ENCODE measurements at places on chromosomes 2 and 18. TPM values are rescaled to one million over a fixed set of nuclear protein-coding genes. Genes with fewer than 3 reads are reported as not detected.

DNA sequence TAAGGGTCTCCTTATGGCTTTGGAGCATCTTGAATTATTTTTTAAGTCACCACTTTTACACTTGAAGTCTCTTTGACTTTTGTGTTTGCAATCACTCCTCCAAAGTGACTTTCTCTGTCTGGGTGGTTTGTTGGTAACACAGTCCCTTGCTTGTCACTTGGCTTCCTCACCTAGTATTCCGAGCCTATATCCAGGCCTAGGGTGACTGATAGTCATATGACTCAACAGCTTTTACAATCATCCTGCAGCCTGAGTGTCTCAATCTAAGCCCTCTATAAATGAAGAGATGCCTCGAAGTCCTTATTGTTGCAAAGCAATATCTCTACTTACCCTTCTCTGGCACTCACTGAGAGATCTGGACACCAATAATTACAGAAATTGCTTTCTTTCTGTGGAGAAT is 53.9 kb upstream of the SETBP1 start:
- no peak for DNase-seq

Gene VAMP8
- 1.7 TPM for total RNA-seq

DNA sequence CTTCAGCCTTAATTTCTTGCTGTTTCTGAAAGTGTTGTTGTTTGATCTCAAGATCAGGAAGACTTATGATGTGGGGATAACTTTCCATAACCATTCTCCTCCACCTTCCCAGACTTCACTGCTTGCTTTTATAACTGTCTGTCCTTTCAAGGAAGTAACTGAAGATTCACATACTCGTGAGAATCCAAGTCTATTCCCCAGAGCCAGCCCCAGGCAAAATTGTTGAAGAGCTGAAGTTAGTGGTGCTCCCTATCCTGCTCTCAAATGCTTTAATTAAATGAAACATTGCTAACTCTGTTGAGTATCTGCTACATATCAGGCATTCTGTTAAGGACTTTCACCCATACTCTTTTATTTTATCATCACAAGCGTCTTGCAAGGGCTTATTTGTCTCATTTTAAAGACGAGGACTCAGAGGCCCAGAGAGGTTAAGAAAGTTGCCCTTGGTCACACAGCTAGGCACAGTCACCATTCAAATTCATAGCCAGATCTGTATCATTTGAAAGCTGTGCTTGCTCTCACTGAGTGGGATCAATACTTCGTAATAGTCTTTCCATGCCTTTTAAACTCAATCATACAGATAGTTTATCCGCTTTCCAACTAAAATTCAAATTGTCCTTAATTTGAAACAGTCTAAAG is 189.8 kb upstream of the TCF4 start:
- DNase-seq = no peak

DNA sequence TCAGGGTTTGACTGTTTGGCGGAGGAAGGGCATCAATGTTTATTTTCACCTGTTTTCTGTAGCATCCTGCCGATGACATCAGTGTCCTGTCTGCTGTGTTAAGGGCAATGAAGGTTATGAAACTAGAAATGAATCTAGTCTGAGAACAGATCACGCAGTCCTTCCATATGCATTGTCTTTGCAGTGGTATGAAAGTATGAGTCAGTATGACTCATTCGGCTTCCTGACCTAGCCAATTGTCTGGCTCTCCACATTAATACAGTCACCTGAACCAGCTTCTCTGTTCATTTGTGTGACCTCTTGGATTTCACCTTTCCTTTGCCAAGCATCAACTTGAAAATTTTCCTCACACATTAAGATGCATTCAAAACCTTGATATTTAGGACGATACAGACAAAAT is 353.8 kb downstream of the RND3 start:
- DNase-seq = peak; percentile 90

GRCh38 chr2:29382486-29382885 is 267.3 kb downstream of the CLIP4 start:
- no peak for DNase-seq

DNA sequence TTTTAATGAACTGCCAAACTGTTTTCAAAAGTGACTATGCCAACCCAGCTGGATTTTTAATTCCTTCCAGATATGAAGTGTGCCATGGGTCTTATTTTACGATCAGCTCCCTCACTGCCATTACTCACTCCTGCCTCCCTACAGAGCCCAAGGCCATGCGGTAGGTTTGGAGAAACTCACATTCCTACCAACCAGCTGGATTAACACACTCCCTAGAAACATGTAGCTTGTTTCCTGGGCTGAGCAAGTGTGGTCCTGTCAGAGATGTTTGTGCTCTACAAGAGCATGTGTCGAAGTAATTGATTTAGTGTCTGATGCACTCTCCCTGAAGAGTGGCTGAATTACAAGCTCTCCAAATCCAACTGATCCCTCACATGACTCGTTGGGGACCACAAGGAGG is 82.5 kb downstream of the SPP2 start:
- no peak for DNase-seq

- DNase-seq = no peak
Measured at GRCh38 chr18:46110406-46110805, 6.2 kb downstream of the HAUS1 start.

GRCh38 chr2:9740382-9741073 is 102.7 kb upstream of the TAF1B start:
- DNase-seq = no peak

- no peak for DNase-seq
Measured at GRCh38 chr18:62342884-62343283, 17.8 kb downstream of the TNFRSF11A start.

- peak; percentile 91 for DNase-seq
Measured at GRCh38 chr2:120818441-120818920, 82.8 kb downstream of the GLI2 start.

DNA sequence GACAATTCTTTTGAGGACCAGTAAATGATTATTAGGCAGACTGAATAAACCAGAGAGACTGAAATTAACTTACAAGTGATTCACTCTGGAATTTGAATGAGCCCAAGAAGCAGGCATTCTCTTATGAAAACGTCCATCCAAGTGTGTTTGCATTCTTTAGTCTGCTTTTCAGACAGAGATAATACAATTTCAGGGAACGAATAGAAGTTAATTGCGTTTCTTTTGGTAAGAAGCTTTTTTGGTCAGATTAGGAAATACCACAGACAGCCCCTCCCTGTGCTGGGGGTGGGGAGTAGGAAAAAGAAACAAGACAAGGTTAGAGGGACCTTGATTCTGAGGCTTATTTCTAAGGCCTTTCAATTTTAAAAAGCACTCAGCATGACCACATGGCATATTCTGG is 874.4 kb downstream of the SUCLG1 start:
- DNase-seq = peak; percentile 11

Gene MCFD2
- total RNA-seq = 73.8 TPM

- no peak for DNase-seq
Measured at GRCh38 chr18:10863026-10863425, 286.3 kb downstream of the PIEZO2 start.

DNA sequence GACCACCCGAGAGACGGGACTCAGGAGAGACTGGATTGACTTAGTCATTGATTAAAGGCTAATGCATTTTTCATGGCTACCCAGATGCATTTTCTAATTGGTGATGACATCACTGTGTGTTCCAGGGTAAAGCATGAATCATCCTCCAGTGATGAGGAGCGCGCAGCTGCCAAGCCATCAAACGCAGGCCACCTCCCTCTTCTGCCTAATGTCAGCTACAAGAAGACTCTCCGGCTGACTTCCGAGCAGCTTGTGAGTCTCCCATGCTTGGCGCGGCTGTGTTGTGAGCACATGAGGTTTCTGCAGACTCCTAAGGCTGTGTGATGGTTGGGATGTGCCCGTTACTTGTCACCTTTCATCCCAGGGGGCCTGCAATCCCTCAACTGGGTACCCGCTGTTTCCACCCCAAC is 56.4 kb downstream of the LPIN1 start:
- peak; percentile 36 for DNase-seq

DNA sequence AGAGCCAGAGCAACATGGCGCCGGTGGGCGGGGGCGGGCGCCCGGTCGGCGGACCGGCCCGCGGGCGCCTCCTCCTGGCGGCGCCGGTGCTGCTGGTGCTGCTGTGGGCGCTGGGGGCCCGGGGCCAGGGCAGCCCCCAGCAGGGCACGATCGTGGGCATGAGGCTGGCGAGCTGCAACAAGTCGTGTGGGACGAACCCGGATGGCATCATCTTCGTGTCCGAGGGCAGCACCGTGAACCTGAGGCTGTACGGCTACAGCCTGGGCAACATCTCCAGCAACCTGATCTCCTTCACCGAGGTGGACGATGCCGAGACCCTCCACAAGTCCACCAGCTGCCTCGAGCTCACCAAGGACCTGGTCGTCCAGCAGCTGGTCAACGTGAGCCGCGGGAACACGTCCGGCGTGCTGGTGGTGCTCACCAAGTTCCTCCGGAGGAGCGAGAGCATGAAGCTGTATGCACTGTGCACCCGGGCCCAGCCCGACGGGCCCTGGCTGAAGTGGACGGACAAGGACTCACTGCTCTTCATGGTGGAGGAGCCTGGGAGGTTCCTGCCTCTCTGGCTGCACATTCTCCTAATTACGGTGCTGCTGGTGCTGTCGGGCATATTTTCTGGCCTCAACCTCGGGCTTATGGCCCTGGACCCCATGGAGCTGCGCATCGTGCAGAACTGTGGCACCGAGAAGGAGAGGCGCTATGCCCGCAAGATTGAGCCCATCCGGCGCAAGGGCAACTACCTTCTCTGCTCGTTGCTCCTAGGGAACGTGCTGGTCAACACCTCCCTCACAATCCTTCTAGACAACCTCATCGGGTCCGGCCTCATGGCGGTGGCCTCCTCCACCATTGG is 507 bp downstream of the CNNM4 start:
- peak; percentile 34 for DNase-seq

GRCh38 chr2:68766376-68766845 is 31.8 kb downstream of the ARHGAP25 start:
- no peak for DNase-seq

GRCh38 chr18:10755855-10756254 is 230.0 kb downstream of the NAPG start:
- DNase-seq = no peak

DNA sequence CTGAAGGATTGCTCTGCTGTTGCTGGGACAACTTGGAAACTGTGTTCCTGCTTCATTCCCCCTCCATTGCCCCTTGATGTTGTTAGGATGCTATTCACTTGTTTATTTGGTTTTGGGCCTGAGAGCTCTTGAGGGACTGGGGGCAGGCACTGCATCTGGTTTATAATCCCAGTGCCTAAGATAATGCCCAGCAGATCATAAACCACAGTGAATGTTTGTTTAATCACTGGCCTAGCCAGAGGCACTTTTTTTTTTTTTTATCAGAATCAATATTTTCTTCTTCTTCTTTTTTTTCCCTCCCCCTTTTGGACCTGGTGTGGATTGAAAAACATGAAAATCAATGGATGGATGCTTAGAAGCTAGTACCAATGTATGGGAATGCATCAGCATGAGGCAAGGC is 38.1 kb downstream of the KCNS3 start:
- DNase-seq = no peak

Gene C2orf72
- total RNA-seq = not detected

DNA sequence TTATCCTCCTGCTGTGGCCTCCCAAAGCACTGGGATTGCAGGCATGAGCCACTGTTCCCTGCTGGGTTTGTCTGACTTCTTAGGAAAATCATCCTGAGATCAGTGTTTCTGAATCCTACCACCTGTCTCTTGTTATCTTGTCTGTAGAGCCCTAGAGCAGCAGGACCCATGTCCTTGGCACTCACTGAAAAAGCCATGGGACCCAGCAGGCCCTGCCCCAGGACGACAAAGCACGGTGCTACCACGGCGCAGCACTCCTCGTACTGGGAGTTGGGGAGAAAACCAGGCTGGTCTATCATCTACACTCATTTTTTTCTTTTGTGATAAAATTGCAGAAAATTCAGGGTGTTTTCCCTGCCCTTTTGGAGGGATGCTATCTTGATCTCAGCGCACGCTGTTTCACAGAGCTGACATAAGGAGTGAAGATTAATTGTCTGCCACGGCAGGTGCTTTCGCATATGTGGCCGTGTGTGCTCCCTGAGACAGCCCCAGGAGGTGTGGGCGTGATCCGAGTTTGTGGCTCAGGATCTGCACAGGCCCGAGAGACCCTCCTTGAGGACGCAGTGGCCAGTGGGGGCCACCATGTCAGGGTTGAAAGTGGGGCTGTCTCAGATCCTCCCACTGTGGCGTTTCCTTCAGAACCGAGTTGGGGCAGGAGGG is 179.1 kb downstream of the LDLRAD4 start:
- no peak for DNase-seq

Gene TUBA4A
- total RNA-seq = 9.7 TPM

Gene MGAT5
- total RNA-seq = 15.8 TPM

DNA sequence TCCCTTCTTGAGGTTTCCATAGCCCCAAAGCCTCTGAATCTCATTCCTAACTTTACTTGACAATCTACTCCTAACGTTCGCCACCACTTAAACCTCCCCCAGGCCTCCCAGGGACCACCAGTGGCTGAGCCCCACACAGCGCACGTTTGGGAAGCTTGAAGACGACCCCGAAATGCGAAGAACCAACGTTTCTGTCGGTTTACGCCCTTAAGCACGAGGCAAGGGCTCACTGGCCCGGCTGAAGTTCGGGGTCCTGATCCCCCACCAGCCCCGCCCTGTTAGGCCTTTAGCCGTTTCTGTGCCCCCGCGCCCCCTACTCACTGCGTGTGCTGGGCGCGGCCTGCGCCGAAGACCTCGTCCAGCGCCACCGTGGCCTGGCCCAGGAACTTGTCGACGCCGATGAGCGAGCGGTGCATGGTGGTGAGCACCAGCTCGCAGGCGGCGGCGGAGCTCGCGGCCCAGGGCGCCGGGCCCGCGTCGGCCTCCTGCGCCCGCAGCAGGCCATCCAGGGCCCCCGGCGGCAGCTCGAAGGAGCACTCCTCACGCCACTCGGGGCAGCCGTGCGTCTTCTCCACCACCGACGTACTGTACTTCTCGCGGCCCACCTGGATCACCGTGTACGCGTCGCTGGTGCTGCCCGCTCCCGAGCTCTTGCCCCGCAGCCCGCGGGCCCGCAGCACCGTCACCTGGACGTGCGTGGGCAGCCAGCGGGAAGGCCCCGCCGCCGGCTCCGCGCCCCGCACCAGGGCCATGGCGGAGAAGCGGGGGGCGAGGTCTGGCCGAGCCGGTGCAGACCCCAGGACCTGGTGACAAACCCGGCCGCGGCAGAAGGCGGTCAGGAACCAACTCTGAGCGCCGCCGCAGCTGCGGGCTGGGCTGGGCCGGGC is 479 bp downstream of the RAB11FIP5 start:
- DNase-seq = no peak

Gene CSRNP3
- 3.4 TPM for total RNA-seq

- DNase-seq = no peak
Measured at GRCh38 chr2:109102588-109103233, 26.3 kb upstream of the SH3RF3 start.

DNA sequence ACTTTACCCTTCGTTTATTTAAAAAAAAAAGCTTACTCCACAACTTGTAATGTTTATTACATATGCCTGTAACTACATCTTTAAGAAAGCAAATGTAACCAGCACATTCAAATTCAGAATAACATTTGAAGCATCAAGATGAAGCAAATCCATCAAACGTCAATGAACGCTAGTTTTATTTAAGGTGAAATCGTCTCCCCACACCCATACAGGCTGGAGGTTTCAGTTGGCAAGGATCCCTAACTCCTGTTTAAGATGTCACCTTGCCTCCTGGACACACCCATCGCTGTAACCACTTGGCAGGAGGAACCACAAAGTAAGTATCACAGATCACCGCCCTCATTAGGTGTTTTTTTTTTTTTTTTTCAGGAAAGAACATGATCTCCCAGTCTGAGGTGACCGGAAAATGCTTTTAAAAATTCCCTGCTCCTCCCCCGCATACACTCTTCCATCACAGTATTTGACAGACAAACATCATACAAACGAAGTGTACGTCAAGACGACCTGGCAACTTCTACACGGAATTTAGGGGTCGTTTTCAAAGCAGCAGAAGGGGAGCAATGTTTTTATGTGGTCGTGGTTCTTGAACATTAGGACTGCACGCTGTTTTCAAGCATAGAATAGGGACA is 19.7 kb upstream of the STPG4 start:
- DNase-seq = peak; percentile 55
